Esophagus mucosa (tissue), 1 donor: ENCODE measurements at places on chromosomes 11 and 22. TPM values are rescaled to one million over a fixed set of nuclear protein-coding genes. Genes with fewer than 3 reads are reported as not detected.

DNA sequence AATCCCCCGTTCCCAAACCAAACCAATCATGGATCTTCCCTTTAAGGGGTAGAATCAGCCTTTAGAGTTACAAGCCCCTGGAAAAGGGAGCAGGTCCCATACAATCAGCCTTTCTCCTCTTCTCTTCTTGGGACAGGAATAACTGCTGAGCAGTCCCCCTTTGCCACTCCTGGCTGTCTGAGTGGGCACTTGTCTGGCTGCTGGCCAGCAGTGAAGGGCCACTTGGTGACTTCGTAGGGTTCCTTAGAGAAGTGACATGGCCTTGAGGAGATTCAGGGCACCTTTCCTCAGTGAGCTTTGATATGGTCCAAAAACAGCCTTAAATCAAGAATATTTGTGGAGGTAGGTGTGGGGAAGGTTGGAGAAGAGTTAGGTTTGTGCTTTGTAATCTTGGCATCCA lies 53.5 kb upstream of the HORMAD2 start:
- no peak for ATAC-seq

ACRV1 gene
- total RNA-seq: not detected

- ATAC-seq: no peak
Measured at GRCh38 chr11:58316142-58316541, 42.7 kb downstream of the OR5B17 start.

DNA sequence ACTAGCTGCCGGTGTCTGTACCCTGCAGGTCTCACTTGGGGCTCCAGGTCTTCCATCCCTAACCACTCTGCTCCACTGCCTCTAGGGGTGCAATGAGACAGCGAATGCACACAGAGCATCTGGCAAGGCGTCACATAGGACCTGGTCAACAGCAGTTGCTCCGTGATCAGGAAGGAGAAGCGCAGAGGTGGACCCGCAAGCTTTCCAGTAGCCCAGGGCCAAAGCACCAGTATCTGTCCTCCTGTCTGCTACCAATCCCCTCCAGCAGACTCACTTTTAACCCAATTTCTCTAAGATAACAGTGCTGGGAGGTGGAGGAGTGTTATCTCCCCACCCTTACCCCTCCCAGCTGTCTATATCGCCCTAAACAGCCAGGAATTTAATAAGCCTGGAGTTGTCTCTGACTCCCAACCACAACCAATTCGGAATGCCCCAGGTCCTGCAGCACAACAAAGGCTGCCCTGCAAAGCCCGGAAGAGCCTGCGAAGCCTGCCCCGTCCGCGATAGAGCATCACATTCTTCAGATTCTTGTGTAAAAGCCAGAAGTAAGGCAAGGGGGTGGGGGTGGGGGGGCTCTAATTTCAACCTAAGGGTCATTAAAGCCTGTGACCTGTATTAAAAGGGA lies 19.3 kb downstream of the MYH9 start:
- no peak for ATAC-seq

DNA sequence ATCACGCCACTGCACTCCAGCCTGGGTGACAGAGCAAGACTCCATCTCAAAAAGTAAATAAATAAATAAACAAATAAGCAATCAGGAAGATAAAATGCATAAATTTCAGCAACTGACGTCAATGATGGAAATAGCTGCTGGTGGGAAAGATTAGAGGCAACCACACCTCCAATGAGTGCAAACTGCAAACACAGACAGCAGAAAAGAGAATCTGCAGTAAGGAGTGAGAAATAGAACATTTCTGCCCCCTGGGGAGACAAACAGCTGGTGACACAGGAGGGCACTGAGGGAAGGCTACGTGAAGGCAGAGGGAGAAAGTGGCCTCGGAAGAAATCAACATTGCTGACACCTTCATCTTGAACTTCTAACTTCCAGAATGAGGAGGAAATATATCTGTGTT lies 6.5 kb downstream of the PI4KA start:
- no peak for ATAC-seq

ZP1 gene
- total RNA-seq: not detected

DNA sequence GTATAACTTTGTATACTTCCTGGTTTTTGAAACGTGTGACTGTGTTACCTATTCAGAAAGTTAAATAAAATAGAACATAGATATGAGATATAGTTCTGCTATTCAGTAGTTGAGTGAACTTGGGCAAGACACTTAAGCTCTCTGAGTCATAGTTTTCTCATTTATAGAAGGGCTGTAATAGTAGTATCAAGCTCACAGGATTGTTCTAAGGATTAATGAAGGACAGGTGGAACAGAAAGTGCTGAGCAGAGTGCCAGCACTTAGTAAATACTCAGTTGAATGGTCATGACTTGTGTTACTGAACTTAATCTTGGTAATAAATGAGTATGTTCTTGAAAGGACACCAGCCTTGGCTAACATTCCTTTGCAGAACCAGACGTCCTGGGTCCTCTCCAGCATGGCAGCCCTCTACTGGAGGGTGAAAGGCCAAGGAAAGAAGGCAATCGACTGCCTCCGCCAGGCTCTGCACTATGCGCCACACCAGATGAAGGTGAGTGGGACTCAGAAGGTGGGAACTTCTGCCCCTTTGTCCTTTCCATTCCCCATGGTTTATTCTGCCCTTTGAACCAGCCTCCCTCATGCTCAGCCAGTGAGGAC lies 131.2 kb downstream of the TTC17 start:
- peak; percentile 97 for ATAC-seq

DNA sequence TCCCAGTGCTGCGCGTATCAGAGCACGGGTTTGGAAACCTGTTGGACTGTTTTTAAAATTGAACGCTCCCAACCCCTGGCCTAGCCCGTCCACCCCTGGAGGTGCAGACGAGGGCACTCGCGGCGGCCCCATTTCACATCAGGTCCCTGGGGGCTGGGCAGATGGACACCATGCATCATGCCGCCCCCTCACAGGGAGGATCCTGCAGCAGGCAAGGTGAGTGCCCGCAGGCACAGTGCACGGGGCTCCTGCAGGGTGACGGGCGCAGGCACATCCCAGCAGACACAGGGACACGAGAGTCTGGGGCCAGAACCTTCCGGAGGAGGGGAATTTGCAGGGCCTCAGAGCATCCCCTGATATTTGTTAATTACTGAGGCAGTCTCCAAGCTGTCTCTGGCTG lies 7.3 kb downstream of the ANO9 start:
- ATAC-seq: no peak

- peak; percentile 65 for ATAC-seq
Measured at GRCh38 chr11:106238704-106239360, 161.4 kb downstream of the AASDHPPT start.
